Tibial nerve (tissue), 4 donors: ENCODE measurements at places on chromosomes 2 and 18. TPM values are rescaled to one million over a fixed set of nuclear protein-coding genes. Genes with fewer than 3 reads are reported as not detected.
A peak's percentile ranks its signal among the peaks of the same experiment; 100 is the strongest.

- H3K27me3 ChIP-seq = no peaks in the 10 kb centered on the region
- no peak for DNase-seq
- H3K4me1 ChIP-seq = no peaks in the 10 kb centered on the region
- H3K4me3 ChIP-seq = no peak overlapping the region
- H3K36me3 ChIP-seq = no peaks in the 10 kb centered on the region
Measured at GRCh38 chr18:42471885-42472284, 516.9 kb downstream of the PIK3C3 start.

- H3K27me3 ChIP-seq = no peaks in the 10 kb centered on the region
- H3K4me3 ChIP-seq = no peak overlapping the region
- no peaks in the 10 kb centered on the region for H3K36me3 ChIP-seq
- no peak for DNase-seq
- no peak overlapping the region for H3K27ac ChIP-seq
Measured at GRCh38 chr2:165631089-165631488, 161.6 kb downstream of the CSRNP3 start.

GRCh38 chr2:227610123-227610522, 4.5 kb downstream of the SCYGR3 start:
- H3K4me3 ChIP-seq = no peak overlapping the region
- no peaks in the 10 kb centered on the region for H3K4me1 ChIP-seq
- no peaks in the 10 kb centered on the region for H3K27me3 ChIP-seq
- no peak for DNase-seq

GRCh38 chr2:216804357-216805350, 55.2 kb downstream of the TNP1 start:
- H3K36me3 ChIP-seq = no peaks in the 10 kb centered on the region
- DNase-seq = peak; percentile 16
- no peaks in the 10 kb centered on the region for H3K4me1 ChIP-seq
- no peaks in the 10 kb centered on the region for H3K27me3 ChIP-seq
- no peak overlapping the region for H3K4me3 ChIP-seq

DNA sequence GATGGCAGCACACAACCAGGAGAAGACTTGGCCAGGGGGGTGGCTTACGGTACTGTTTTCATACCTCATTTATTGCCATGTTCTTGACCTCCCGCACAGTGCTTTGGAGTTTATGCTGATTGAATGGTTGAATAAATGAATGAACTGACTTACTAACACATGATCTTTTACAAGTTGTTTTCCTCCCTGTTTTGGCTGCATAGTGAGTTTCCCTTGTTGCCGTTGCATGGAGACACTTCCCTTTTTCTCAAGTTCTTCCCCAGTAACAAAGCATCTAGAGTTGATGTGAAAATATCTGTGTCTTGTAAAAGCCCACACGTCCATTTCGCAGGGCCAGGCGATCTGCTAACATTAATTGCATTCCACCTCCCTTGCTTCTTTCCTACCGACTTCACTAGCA, 35.7 kb upstream of the RAB1A start:
- H3K27ac ChIP-seq = no peak overlapping the region
- no peak for DNase-seq
- peaks cover 12% of the 10 kb centered on the region for H3K4me1 ChIP-seq

DNA sequence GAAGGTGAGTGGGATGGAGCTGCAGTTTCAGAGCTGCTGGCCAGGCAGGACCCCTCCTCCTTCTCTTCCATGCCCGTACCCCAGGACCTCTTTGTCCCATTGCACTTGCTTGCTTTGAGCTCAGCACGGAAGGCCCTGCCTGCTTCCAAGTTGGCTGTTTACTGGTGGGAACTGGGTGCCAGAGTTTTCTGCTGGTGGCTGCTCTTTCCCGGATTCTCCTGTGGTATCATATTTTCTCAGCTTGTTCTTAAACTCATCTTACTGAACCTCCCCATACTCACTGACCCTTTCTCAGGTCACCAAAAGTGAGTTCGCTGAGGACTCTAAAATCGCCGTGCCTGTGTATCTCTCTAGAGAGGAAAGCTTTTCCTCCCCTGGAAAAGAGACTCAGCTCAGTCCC, 297.7 kb upstream of the TNP1 start:
- no peak overlapping the region for H3K4me3 ChIP-seq
- no peak overlapping the region for H3K27ac ChIP-seq
- no peaks in the 10 kb centered on the region for H3K27me3 ChIP-seq
- DNase-seq = no peak
- H3K36me3 ChIP-seq = no peaks in the 10 kb centered on the region

DNA sequence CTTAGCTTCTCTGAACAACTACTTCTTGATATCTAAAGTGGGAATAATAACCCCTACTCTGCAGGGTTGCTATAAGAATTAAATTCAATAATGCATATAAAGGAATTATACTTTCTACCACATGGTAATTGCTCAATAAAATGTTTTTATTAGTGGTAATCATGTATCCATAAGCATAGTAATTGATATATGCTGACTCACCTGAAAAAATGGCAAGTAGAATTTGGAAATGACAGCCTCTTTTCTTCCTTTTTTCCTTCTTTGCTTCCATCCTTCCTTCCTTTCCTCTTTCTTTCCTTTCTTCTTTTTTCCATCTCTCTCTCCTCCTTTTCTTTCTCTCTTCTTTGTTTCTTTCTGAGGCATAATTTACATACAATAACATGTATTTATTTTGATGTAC, 65.3 kb downstream of the DPP10 start:
- no peaks in the 10 kb centered on the region for H3K27me3 ChIP-seq
- no peak overlapping the region for H3K4me3 ChIP-seq
- no peak overlapping the region for H3K27ac ChIP-seq
- no peaks in the 10 kb centered on the region for H3K36me3 ChIP-seq
- H3K4me1 ChIP-seq = no peaks in the 10 kb centered on the region
- DNase-seq = no peak

The AMER3 gene
- total RNA-seq = not detected
